ENCODE measurements at places on chromosomes 4 and X.

DNA sequence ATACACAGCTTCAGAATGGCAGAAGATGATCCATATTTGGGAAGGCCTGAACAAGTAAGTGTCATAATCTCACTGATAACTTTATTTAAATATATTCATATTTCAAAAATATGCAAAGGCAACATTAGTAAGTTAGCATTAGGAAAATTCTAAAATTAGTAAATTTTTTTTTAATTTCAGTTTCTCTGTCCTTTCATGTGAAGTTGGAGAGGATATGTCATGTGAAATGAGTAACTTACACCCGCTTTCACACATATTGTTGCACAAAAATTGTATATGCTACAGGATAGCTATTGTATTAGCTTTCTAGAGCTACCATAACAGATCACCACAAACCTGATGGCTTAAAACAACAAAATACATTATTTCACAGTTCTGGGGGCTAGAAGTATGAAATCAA is 24.3 kb downstream of the NFKB1 start:
- no peak for DNase-seq

GRCh38 chrX:71540801-71541200 is 7.9 kb downstream of the OGT start:
- DNase-seq: no peak

- DNase-seq: no peak
These were observed 13.3 kb downstream of the CXCL2 start for GRCh38 chr4:74085669-74086068.

- DNase-seq: peak; percentile 12
These were observed 6.3 kb downstream of the MEPE start for GRCh38 chr4:87838890-87839591.

- no peak for DNase-seq
These were observed 14.9 kb downstream of the ADH1A start for GRCh38 chr4:99275885-99276284.

DNA sequence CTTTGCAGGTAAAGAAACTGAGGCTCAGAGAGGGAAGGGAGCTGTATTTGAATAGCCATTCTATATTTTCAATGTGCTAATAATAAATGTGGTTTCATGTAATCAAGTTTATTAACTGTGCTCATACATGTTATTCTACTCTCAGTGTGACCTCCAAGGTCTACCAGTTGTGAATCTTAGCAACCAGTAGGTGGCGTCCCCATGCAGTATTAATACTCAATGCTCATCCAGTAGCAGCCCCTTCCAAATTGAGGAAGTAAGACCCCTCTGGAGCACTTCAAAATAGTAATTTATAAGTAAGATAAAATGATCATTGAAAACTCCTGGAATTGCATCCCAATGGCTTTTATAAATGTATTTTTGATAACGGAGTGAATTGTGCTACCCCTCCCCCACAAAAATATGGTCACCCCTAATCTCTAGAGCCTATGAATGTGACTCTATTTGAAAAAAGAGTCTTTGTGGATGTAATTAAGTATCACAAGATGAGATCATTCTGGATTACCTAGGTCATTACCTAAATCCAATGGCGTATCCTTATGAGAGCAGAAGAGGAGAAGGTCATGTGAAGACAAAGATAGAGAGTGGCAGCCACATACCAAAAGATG is 20.4 kb upstream of the SEPSECS start:
- peak; percentile 21 for DNase-seq

- no peak for DNase-seq
These were observed 30.8 kb downstream of the SLITRK2 start for GRCh38 chrX:145848448-145848847.

- no peak for DNase-seq
These were observed 17.6 kb downstream of the ARMCX2 start for GRCh38 chrX:101642093-101642492.

- no peak for DNase-seq
These were observed 32.5 kb upstream of the ELF2 start for GRCh38 chr4:139209470-139210063.

DNA sequence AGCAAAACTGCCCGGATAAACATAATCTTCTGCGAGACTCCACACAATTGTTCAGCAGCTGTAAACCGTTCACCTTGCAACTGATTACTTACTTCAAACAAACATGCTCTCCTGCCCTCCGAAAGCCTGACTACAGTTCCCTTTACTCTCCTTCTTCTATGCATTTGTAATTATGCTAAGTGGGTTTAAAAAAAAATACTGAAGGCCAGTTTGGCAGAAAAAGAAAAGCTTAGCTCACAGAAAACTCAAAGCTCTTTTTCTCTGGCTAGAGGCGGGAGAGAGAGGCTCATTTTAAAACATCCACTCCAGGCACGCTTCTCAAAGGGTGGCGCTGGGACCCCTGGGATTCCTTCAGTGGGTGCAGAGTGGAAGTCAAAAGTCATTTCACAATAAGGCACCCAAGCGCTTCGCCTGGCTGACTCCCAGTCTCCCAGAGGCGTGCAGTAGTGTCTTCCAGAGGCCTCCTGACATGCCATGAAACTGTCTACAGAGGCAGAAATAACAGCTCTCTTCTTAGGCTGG is 1.9 kb downstream of the DHRSX start:
- no peak for DNase-seq

- DNase-seq: no peak
These were observed 13.7 kb downstream of the PITX2 start for GRCh38 chr4:110609044-110609750.

DNA sequence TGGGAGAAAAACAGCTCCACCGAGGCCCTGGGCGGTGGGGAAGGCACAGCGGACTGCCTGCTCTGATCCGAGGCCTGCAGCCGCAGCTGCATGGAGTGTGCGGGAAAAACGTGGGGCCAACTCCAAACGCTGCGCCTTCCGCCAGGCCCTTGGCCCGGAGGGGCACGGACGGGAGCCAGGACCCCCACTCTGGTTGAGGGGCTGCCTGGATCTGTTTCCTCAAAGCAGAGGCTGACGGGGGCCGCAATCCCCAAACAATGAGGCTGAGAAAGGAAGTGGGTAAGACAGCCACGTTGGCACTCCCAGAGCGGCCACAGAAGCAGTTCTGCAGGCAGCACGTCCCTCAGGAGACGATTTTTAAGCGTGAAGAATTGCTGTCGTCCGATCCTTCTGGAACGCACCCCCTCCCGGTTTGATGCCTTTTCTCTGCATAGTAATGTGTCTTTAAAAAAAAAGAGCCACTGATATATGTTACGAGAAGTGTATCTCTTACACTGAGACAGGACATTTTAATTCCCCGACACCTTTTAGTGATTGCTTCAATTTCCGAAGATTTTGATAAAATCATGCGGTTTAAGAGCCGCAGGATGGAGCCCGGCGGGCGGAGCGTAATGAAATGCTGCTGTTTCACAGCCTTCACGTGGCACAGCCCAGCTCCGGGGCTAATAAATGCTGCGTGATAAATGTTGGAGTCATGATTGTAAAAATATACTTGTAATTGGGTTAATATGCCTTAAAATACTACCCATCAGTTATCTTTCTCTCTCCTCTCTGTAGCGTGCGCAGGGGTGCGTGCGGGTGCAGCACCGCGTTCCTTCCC is 85.7 kb downstream of the FAM53A start:
- no peak for DNase-seq

GRCh38 chr4:15427701-15428100 is at the start of gene C1QTNF7:
C1QTNF7 (plus strand) TSS chr4:15428033; CDS start chr4:15435744, 7,711 bp downstream.
- DNase-seq: no peak

GRCh38 chr4:18051281-18051680 is 29.7 kb upstream of the LCORL start:
- DNase-seq: no peak

GRCh38 chr4:153207567-153207966 is 3.3 kb downstream of the TRIM2 start:
- DNase-seq: no peak

DNA sequence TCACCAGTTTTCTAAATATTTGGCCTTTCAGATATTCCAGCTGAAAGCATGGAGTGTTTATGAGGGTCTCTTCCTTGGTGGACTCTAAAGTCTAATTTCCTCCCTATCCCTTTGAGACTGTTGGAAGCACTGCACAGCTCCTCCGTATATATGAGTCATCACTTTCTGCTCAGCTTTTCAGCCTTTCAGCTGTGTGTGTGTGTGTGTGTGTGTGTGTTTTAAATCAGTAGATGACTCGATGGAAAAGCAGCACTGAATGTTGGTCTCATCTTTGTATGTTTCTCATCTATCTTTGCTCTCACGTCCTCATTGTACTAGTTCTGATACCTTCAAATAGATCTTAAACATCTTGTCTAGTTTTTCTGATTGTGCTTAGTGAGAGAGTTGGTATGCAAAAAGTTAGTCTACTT is 81.6 kb downstream of the ZFX start:
- no peak for DNase-seq

GRCh38 chr4:182449186-182449929 is 206.2 kb downstream of the TENM3 start:
- DNase-seq: no peak

- no peak for DNase-seq
These were observed 249.6 kb downstream of the CAMK2D start for GRCh38 chr4:113511944-113512343.

GRCh38 chr4:139256349-139256748 is 23.7 kb downstream of the MGARP start:
- DNase-seq: no peak

- no peak for DNase-seq
These were observed 45.1 kb downstream of the SPATA4 start for GRCh38 chr4:176150356-176150682.

GRCh38 chr4:8731364-8731763 is 138.8 kb downstream of the CPZ start:
- DNase-seq: no peak
